Adrenal gland (tissue), 19 donors: ENCODE measurements at places on chromosomes 13 and 19. TPM values are rescaled to one million over a fixed set of nuclear protein-coding genes. Genes with fewer than 3 reads are reported as not detected.

Gene PEX11G
- polyA plus RNA-seq = 24.0 TPM

Gene CYP4F12
- 19.7 TPM for polyA plus RNA-seq

Gene CEACAM8
- polyA plus RNA-seq = not detected

Gene PALM
- 3.9 TPM for polyA plus RNA-seq

Gene KLK15
- polyA plus RNA-seq = 1.7 TPM

DNA sequence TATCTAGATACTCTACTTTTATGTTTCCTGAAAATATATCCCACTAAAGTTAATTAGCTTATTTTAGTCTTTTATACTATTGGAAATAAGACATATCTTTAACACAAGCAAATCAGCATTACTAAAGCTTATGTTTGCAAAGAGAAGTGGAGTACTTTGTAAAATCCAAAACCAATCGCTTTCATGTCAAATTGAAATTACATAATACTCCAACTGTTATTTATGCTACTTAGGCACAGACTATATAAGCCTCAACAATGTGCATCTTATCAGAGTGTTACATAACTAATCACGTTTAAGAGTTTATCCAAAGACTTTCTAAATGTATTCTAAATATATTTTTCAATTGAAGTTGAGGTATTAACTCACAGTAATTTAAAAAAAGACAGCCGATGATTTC is 200.0 kb downstream of the PCDH20 start:
- DNase-seq = no peak

DNA sequence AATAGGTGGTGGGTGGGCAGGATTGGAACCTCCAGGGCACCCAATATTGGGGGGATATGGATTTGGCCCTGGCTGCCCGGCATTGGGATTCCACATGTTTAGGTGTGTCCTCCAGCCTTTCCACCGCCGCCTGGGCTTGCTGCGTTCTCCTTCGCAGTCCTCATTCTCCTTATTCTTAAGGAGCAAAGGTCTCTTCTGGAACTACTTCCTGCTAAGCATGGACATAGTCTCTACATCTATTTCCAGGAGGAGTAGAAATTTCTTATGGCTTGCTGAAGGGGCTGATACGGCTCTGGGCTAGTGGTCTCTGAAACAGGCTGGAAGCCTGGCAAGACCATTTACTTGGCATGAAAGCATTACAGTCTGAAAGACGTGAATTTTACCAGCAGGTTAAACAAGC is 9.2 kb upstream of the FCGBP start:
- no peak for DNase-seq

- no peak for DNase-seq
Observed at GRCh38 chr13:66821551-66821950, 408.6 kb downstream of the PCDH9 start.

DNA sequence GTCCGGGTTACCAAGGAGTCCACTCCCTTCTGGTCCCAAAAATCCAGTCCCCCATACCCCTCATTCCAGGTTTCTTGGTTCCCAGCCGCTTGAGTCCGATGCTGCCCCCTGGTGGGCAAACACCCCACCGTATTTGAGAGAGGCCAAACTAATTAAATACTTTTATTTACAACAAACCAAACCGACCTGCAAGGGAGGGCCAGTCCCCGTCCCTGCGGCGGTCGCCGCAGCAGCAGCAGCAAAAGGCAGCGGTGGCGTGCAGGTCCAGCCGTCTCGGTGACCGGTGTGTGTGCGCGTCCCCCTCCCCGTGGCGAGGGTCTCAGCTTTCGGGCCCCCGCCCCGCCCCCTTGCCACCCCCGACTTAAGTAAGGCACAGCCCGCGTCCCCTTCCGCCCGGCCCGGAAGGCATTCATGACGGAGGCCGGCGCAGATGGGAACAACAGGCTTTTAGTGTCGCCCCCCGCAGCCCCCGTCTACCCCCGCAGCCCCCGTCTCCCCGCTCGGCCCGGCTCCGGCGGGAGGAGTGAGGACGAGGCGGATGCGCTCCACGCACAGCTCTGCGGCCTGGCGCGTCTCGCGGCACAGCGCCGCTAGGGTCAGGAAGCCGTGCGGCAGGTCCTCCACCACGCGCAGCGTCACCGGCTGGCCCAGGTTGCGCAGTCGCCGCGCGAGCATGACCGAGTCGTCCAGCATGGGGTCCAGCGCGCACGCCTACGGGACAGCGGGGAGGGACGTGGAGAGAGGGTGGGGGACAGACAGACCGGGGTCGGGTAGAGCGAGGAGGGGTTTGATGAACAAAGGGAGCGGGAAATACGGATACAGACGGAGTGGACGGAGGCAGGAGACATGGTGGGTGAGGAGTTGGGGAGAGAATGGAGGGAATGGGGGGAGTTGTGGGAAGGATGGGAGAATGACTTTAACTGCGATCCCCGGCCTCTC is 11.5 kb upstream of the CNFN start:
- DNase-seq = peak; percentile 90

- DNase-seq = peak; percentile 57
Observed at GRCh38 chr19:46602392-46603194, 1.5 kb downstream of the CALM3 start.

GRCh38 chr13:111233080-111233479 is 87.4 kb upstream of the TEX29 start:
- DNase-seq = no peak

DNA sequence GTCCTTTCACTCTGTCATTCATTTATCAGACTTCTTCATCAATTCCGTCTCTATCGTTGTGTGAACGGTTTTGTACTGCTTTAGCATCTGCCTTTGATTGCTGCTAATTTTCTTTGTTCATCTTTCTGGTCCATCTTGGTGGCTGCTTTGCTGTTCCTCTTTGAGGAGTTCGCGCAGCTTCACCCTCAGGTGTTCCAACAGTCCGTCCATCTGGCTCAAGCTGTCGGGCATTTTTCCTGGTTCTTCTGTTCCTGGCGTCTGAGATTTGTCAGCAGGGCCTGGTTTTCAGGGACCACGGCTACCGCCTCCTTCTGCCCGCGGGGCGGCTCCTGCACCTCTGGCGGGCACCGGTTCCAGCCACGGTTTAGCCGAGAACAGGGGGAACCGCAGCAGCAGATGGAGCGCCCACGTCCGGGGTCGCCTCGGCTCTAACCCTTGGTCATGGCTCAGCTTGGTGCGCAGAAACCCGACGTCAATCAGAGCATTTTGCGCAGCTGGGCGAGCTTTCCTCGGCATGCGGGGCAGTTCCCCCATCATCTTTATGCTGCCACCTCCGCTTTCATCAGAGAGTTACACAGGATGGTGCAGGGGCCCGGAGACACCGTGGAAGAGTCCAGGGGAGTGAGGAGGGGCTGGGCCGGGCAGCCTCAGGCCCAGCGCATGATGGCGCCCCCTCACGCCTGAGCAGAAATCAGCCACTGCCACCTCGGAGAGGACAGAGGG is 89.5 kb downstream of the ZNF100 start:
- no peak for DNase-seq

DNA sequence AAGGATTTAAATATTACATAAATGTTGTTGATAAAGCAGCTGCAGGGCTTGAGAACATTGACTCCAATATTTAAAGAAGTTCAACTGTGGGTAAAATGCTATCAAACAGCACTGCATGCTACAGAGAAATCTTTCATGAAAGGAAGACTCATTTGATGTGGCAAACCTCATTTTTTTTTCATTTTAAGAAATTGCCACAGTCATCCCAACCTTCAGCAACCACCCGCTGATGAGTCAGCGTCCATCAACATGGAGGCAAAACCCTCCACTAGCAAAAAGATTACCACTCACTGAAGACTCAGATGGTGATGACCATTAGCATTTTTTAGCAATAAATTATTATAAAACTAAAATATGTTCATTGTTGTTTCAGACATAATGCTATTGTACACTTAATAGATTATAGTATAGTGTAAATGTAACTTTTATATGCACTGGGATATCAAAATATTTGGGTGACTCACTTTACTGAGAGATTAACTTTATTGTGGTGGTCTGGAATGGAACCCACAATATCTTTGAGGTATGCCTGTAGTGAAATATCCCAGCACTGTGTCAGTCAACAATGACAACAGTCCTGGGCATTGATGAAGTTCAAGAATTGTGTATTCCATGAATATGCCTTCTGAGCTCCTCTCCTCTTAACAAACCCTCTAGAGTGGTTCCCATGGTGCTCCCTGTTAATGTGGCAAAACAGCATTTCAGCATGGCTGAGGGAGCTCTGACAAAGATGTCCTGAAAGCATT is 52.4 kb upstream of the SOX21 start:
- DNase-seq = no peak

DNA sequence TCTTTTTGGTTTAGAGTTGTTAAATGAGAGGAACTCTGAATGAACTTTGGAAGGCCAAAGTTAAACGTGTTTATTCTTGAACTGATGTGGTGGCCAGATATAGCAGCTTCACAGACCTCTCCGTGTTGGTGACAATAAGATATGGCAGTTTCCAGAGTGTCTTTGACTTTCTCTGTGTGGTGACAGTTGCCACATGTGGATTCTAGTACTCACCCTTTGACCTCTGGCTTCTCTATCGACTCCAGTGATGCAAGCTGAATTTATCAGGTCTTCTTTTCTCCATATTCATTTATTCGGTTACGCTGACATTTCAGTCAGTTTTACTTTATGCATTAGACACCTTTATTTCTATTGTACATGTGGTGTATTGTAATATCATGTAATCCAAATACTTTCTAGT is 1469.5 kb downstream of the SLITRK1 start:
- DNase-seq = no peak

GRCh38 chr13:25775275-25775674 is 276.5 kb downstream of the SHISA2 start:
- no peak for DNase-seq

DNA sequence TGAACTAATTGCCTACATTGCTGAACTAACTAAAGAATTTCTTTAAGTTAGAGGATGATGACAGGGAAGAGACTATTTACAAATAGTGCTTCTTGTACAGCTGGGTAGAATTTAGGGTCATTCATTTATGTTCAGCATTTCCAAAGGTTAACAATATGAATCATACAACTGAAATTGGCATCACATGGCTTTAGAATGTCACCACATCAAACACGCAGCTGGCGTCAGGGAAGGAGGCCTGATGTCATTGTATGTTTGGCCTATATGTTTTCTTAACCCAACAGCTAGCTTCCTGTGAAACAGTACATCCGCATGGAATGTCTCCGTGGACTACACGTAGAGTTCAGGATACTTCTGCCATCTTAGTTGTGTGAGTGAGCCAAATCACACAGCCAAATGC is 99.0 kb upstream of the TNFSF11 start:
- DNase-seq = no peak

GRCh38 chr19:50326101-50326664 is 3.0 kb downstream of the KCNC3 start:
- DNase-seq = no peak

DNA sequence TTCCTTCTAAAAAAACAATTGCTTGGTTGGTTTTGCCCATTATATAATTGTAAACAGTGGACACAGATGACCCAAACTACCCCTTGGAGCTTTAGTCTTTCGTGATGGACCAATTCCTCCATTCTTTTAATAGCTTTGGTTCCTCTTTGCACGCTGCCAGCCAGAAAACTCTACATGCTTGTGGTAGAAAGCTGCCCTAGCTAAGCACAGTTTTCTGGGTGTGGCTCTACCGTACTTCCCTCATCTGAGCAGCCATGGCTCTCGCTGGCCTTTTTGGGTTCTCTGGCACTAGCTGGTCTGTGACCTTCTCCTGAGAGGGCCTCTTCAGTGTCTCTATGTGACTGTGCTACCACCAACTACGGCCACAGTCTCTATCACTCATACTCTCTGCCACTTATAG is 29.9 kb upstream of the CEBPA start:
- no peak for DNase-seq

DNA sequence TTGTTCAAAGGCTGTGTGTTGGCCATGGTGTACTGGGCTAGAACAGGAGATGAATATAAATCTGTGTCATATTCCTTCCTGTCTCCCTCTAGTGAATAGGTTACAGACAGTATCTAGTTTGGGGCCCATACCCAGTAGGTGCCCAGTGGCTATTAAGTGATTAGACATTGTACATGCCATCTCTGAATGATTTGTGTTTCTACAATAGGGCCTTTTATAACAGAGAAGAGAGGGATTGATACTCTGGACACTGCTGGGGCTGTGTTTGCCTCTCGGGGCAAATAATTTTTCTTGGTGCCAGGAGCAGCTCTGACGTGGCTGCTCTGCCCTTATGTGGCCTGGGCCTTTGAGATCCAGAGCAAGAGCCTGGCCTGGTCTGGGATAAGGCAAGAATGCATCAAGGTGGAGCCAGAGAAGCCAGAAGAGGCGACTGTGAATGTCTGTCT is 403.1 kb downstream of the SPRY2 start:
- no peak for DNase-seq

DNA sequence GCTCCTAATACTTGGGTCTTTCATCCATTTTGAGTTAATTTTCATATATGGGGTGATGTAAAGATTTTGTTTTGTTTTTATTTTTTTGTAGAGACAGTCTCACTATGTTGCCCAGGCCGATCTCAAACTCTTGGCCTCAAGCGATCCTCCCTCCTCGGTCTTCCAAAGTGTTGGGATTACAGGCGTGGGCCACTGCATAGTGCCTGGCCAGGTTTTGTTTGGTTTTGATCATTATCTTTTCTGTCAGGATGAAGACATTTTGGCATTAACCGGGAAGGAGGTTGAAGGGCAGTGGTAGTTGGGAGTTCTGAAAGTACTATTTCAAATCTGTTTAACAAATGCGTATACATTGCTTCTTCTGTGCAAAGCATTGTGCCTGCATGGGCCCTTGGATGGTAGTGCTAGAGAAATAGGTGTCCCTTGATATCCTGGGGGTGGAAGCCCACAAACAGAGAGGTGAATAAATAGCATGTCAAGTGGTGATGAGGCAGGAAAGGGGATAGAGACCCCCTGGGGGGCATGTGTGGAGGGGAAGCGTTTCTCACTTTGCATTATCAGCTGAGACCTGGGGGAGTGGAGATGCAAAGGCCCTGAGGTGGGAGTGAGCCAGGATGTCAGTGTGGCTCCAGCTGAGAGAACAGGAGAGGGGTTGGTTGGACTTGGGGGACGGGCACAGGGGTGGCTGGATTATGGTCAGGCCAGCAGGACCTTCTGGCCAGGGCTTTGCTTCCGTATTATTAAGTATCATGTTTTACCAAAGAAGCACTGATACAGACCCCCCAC is 41.4 kb downstream of the GATAD2A start:
- no peak for DNase-seq

DNA sequence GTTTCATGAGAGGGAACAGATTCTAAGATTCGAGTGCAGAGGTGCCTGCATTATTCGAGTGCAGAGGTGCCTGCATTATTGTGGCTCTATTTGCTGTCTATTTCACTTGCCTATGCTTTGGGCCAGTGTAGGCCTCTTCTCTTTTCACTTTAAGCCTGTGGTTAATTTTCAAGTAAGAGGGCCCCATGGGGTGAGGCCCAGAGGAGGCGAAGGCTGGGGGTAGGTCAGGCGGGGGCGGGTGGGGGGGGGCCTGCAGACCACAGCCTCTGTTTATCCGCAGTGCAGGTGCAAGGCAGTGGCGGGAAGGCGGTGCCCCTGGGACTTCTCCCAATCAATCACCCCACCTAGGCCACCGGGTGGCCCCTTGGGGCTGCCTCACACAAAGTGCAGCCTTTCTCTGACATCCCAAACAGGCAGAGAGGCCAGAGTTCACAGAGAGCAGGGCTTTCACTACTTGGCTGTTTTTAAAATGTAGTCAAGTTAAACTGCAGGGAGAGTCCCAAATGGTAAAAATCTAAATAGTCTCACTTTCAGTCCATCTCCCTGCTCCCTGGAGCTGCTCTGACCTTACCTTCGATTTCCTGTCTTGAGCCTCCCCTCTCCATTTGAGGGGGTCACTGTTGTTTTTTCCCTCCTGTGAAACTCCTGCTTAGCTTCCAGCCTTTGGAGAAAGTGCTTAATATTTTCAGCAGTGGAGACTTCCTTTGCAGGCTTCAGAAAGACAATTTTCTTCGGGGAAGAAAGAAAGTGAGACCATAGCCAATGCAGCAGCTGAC is 249.0 kb downstream of the DLEU7 start:
- DNase-seq = no peak

GRCh38 chr13:23356368-23356767 is 77.1 kb downstream of the SACS start:
- no peak for DNase-seq
